ENCODE measurements at places on chromosomes 2 and 18. TPM values are rescaled to one million over a fixed set of nuclear protein-coding genes. Genes with fewer than 3 reads are reported as not detected.

The GREB1 gene
- total RNA-seq, result 0.62 TPM

The EVX2 gene
- total RNA-seq, result not detected

The MEP1B gene
- total RNA-seq, result not detected

GRCh38 chr2:219198974-219199373, 7.6 kb upstream of the ZFAND2B start:
- H3K4me3 ChIP-seq, result no peak overlapping the region
- DNase-seq, result peak; percentile 0
- no peaks in the 10 kb centered on the region for H3K36me3 ChIP-seq
- no peaks in the 10 kb centered on the region for H3K4me1 ChIP-seq

The ANKRD36 gene
- total RNA-seq, result 12.6 TPM

The RUFY4 gene
- total RNA-seq, result not detected

- H3K4me1 ChIP-seq, result no peaks in the 10 kb centered on the region
- H3K36me3 ChIP-seq, result no peaks in the 10 kb centered on the region
- no peak overlapping the region for H3K27ac ChIP-seq
- H3K4me3 ChIP-seq, result no peak overlapping the region
- DNase-seq, result no peak
- H3K27me3 ChIP-seq, result no peaks in the 10 kb centered on the region
Observed at GRCh38 chr2:7356909-7357584, 439.8 kb downstream of the RNF144A start.

DNA sequence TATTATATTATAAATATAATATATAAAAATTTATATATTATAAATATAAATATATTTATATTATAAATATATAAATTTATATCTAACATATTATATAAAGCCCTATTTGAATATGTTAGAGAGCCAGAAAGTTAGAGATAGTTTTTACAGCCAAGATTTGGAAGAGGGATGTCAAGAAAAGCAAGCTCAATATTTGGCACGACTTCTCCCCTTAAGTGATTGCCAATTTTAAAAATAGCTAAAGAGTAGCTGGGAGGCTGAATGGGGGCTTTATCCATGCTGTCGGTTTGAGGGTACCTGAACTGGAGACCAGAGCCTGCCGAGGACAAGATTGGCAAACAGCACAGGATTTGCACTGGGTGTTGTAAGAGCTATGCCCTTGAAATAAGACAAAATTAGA, 180.9 kb upstream of the GYPC start:
- no peak overlapping the region for H3K27ac ChIP-seq
- no peaks in the 10 kb centered on the region for H3K4me1 ChIP-seq
- H3K36me3 ChIP-seq, result no peaks in the 10 kb centered on the region
- no peaks in the 10 kb centered on the region for H3K27me3 ChIP-seq

The IL1R2 gene
- 6.0 TPM for total RNA-seq

The MROH2A gene
- total RNA-seq, result not detected

- H3K36me3 ChIP-seq, result no peaks in the 10 kb centered on the region
- DNase-seq, result no peak
- no peak overlapping the region for H3K4me3 ChIP-seq
Observed at GRCh38 chr2:181461056-181461997, 4.1 kb downstream of the ITGA4 start.

GRCh38 chr18:51425889-51426288, 228.4 kb upstream of the MEX3C start:
- no peaks in the 10 kb centered on the region for H3K4me1 ChIP-seq
- no peaks in the 10 kb centered on the region for H3K27me3 ChIP-seq
- H3K27ac ChIP-seq, result no peak overlapping the region

The POTEC gene
- not detected for total RNA-seq

- no peak overlapping the region for H3K4me3 ChIP-seq
- H3K27me3 ChIP-seq, result no peaks in the 10 kb centered on the region
- H3K27ac ChIP-seq, result no peak overlapping the region
- no peaks in the 10 kb centered on the region for H3K36me3 ChIP-seq
Observed at GRCh38 chr2:63768051-63768450, 73.6 kb upstream of the UGP2 start.

GRCh38 chr2:3433339-3433699, 53.8 kb downstream of the TRAPPC12 start:
- no peak overlapping the region for H3K4me3 ChIP-seq
- no peak for DNase-seq
- no peak overlapping the region for H3K27ac ChIP-seq

DNA sequence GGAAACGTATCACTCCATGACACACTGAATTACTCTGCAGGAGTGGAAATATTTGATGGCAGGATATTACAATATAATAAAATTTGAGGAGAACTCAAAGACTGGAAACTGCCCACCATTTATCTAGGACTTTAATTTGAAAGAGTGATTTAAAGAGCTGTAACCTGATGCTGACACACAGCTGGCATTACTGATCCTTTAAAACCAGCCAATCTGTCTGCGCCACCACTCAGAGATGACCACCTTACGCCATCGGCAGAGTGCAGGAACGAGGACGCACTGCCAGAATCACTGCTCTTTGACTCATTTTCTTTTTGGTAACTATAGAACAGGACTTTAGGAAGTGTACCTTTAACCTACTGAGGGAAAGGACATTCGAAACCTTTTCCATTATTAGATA, 114.1 kb downstream of the EPB41L3 start:
- H3K4me1 ChIP-seq, result no peaks in the 10 kb centered on the region
- no peak overlapping the region for H3K27ac ChIP-seq
- no peaks in the 10 kb centered on the region for H3K36me3 ChIP-seq
- H3K27me3 ChIP-seq, result no peaks in the 10 kb centered on the region

DNA sequence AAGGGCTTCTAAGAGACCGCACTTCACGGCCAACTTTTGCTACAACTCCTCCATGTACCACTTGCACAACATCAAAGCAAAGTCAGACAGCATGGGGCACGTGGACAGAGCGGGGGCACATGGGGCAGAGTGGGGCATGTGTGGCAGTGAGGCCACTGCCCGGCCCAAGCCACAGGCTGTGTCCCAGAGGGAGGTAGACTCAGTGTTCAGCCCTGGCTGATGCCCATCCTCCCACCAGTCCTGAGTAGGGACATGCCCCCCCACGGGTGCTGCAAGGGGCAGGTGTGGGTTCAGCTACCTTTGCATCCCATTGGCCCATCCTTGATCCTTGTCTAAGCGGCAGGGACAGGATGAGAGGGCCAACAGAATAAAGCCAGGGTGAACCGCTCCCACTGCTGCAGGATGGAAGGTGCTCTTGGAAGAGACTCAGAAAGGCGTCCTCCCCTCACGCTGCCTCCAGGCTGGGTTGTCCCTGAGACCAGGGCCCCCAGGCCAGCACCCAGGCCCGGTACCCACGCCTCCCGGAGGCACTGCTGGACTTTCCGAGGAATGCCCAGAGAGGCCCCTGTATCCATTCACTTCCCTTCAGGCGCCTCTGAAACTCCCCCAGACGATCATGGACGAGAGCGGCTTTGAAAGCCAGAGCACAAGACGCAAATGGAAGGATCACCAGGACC, 218.2 kb downstream of the NDUFA10 start:
- H3K36me3 ChIP-seq, result no peaks in the 10 kb centered on the region
- H3K4me1 ChIP-seq, result no peaks in the 10 kb centered on the region
- H3K4me3 ChIP-seq, result no peak overlapping the region

GRCh38 chr18:23422751-23423418, 30.2 kb upstream of the RIOK3 start:
- H3K4me1 ChIP-seq, result peaks cover 15% of the 10 kb centered on the region
- H3K4me3 ChIP-seq, result no peak overlapping the region
- peak; percentile 91 for DNase-seq
- H3K27ac ChIP-seq, result peak overlapping the region; percentile 36
- no peaks in the 10 kb centered on the region for H3K36me3 ChIP-seq
- no peaks in the 10 kb centered on the region for H3K27me3 ChIP-seq

The IL36B gene
- total RNA-seq, result not detected

DNA sequence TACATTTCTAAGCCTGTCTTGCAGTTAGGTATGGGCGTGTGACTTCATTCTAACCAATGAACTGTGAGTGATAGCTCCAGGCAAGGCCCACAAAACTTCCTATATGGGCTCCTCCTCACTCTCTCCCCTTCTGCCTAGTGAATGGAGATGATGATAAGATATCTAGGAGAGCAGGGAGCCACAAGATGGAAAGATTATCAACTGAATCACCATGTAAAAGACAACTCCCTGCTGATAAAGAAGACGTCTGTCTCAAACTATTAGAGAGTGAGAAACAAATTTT, 237.1 kb downstream of the GPD2 start:
- H3K4me1 ChIP-seq, result peaks cover 18% of the 10 kb centered on the region
- no peak overlapping the region for H3K27ac ChIP-seq
- no peak overlapping the region for H3K4me3 ChIP-seq
- DNase-seq, result no peak

DNA sequence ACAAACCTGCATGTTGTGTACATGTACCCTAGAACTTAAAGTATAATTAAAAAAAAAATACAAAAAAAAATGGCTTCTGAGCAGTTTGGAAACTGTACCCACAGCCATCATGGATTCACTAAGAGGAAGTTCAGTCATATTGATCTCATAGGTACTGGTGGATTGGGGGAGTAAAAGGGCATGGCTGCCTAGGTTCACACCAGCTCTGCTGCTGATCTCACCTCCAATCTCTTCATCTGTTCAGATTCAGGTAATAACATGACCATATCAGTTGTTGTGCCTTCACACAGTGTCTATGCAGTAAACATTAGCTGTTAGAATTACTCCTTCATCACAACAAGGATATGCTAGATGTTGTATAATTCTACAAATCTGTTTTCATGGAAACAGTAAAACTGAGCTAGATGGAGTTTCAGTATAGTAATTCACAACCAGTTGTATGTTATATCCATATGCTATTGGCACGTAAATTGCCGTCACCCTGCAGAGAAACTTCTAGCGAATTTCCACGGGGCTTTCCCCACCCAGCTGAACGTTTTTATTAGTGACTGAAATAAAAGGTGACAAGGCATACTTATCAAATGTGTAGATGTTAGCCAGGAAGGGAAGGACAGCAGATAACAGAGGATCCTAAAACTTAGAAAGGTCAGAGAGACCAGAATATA, 59.3 kb upstream of the ITM2C start:
- H3K36me3 ChIP-seq, result peaks cover 7% of the 10 kb centered on the region
- no peak overlapping the region for H3K27ac ChIP-seq
- H3K4me3 ChIP-seq, result no peak overlapping the region
- H3K4me1 ChIP-seq, result no peaks in the 10 kb centered on the region
- no peak for DNase-seq
- H3K27me3 ChIP-seq, result no peaks in the 10 kb centered on the region

The CD28 gene
- total RNA-seq, result not detected

GRCh38 chr2:218985325-218986091, 524 bp upstream of the FEV start:
- no peak overlapping the region for H3K4me3 ChIP-seq
- peaks cover 55% of the 10 kb centered on the region for H3K27me3 ChIP-seq
- no peaks in the 10 kb centered on the region for H3K36me3 ChIP-seq
- DNase-seq, result no peak

The DCDC2C gene
- not detected for total RNA-seq

- H3K4me1 ChIP-seq, result peaks cover 48% of the 10 kb centered on the region
- no peak for DNase-seq
- no peak overlapping the region for H3K4me3 ChIP-seq
- H3K36me3 ChIP-seq, result no peaks in the 10 kb centered on the region
- H3K27ac ChIP-seq, result peak overlapping the region; percentile 82
- no peaks in the 10 kb centered on the region for H3K27me3 ChIP-seq
Observed at GRCh38 chr2:99812426-99812825, 322.6 kb upstream of the REV1 start.

- H3K27ac ChIP-seq, result no peak overlapping the region
Observed at GRCh38 chr2:178208817-178209216, 14.5 kb downstream of the OSBPL6 start.

DNA sequence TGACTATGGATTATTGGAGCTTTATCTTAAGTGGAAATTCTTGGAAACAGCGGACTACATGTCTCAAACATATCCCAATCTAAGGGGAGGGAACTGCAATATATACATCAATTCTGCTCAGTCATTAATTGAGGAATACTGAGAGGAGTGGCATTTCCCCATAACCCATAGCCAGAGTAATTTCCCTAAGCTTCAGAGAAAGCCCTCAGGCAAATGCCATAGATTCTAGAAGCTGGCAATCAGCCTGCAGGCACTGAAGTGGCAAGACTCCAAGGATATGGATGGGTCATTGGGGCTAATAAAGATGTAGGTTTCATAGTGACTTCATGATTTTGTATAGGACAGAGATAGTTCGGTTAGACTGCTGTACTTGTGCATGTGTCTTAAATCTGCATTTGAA, 1960.5 kb upstream of the PIK3C3 start:
- no peak overlapping the region for H3K4me3 ChIP-seq
- no peaks in the 10 kb centered on the region for H3K36me3 ChIP-seq
- no peaks in the 10 kb centered on the region for H3K27me3 ChIP-seq
- no peak overlapping the region for H3K27ac ChIP-seq
- peak; percentile 50 for DNase-seq
- H3K4me1 ChIP-seq, result no peaks in the 10 kb centered on the region

DNA sequence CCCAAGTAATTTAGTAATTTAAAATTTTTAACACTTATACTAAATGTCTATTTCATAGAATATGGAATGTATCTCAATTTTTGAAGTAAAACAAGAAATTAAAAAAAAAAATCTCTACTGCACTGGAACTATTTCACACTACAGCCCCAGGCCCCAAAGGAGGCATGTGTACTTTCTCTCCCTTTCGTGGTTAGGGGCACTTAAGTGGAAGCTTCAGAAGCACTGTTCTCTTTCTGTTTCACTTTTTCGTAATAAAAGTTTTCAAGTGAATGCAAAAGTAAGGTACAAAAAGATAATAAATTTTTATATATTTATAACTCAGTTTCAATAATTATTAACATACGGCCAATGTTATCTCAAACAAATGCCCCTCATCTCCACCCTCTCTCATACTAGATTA, 123.8 kb upstream of the STON1 start:
- H3K27me3 ChIP-seq, result no peaks in the 10 kb centered on the region
- H3K4me1 ChIP-seq, result no peaks in the 10 kb centered on the region
- H3K36me3 ChIP-seq, result no peaks in the 10 kb centered on the region
- no peak for DNase-seq

- no peak overlapping the region for H3K27ac ChIP-seq
- H3K36me3 ChIP-seq, result no peaks in the 10 kb centered on the region
- no peak for DNase-seq
- H3K27me3 ChIP-seq, result no peaks in the 10 kb centered on the region
Observed at GRCh38 chr2:14901737-14902136, 269.2 kb downstream of the LRATD1 start.

- no peaks in the 10 kb centered on the region for H3K36me3 ChIP-seq
- no peak for DNase-seq
- no peak overlapping the region for H3K4me3 ChIP-seq
- H3K4me1 ChIP-seq, result no peaks in the 10 kb centered on the region
- no peak overlapping the region for H3K27ac ChIP-seq
- peaks cover 92% of the 10 kb centered on the region for H3K27me3 ChIP-seq
Observed at GRCh38 chr2:1265454-1265853, 147.8 kb upstream of the TPO start.

GRCh38 chr2:86672027-86672545, 48.0 kb upstream of the RMND5A start:
- no peak overlapping the region for H3K4me3 ChIP-seq
- no peaks in the 10 kb centered on the region for H3K27me3 ChIP-seq
- DNase-seq, result no peak
- H3K27ac ChIP-seq, result no peak overlapping the region
- H3K36me3 ChIP-seq, result no peaks in the 10 kb centered on the region

DNA sequence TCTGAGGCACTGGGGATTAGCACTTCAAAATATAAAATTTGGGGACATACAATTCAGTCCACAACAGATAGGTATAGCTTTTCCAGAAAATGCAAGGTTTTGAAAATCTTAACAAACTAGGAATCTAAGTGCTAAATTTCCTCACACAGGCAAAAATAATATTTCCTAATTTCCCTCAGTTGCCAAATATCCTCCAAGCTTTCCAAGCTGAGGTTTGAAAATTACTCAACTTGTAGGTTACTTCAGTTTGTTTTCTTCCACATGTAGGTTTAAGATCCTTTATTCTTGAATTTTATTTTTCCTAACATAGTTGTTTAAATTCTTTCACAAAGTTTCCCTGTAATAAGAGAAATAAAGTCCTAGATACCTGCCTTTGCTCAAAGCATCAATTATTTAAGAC, 192.9 kb upstream of the NRXN1 start:
- H3K4me3 ChIP-seq, result no peak overlapping the region
- H3K36me3 ChIP-seq, result no peaks in the 10 kb centered on the region
- H3K27ac ChIP-seq, result no peak overlapping the region

The UCN gene
- total RNA-seq, result 0.52 TPM
